ENCODE measurements at places on chromosomes 7 and 10. TPM values are rescaled to one million over a fixed set of nuclear protein-coding genes. Genes with fewer than 3 reads are reported as not detected.

Gene TWIST1
- 52.0 TPM for total RNA-seq

Gene DOCK4
- 52.0 TPM for total RNA-seq

Gene VCL
- 113 TPM for total RNA-seq

Gene WNT2
- total RNA-seq: 0.65 TPM

Gene OPALIN
- not detected for total RNA-seq

Gene GPR85
- 1.1 TPM for total RNA-seq

Gene LRIT1
- not detected for total RNA-seq

Gene JCAD
- 112 TPM for total RNA-seq

Gene KEL
- total RNA-seq: 0.51 TPM

Gene CTTNBP2
- total RNA-seq: 15.4 TPM

Gene APBB1IP
- total RNA-seq: 14.8 TPM

Gene SLC18A3
- total RNA-seq: not detected

Gene SLC25A28
- 34.7 TPM for total RNA-seq

Gene IDI2
- not detected for total RNA-seq

Gene TDRD1
- total RNA-seq: not detected

Gene NRP1
- total RNA-seq: 175 TPM

Gene GNG11
- total RNA-seq: 30.8 TPM

Gene ALDH18A1
- 18.5 TPM for total RNA-seq

Gene SFTPA1
- not detected for total RNA-seq

Gene GPR158
- total RNA-seq: 0.16 TPM

Gene HNRNPH3
- total RNA-seq: 61.6 TPM

Gene TRPV5
- total RNA-seq: not detected

Gene INSYN2A
- total RNA-seq: not detected

Gene BAMBI
- total RNA-seq: 1.1 TPM

Gene EIF5AL1
- 0.19 TPM for total RNA-seq

Gene ECHDC3
- total RNA-seq: 711 TPM

Gene SPDYE8
- not detected for total RNA-seq

Gene ABCB4
- total RNA-seq: 3.1 TPM

Gene EPHB4
- 9.5 TPM for total RNA-seq

Gene TCERG1L
- not detected for total RNA-seq

Gene ADRA2A
- total RNA-seq: 13.9 TPM

Gene TRIM50
- total RNA-seq: 1.8 TPM

Gene MACC1
- total RNA-seq: not detected

Gene FKBP6
- not detected for total RNA-seq

Gene PRTFDC1
- 2.8 TPM for total RNA-seq
